ENCODE measurements at places on chromosomes 11 and 22.

DNA sequence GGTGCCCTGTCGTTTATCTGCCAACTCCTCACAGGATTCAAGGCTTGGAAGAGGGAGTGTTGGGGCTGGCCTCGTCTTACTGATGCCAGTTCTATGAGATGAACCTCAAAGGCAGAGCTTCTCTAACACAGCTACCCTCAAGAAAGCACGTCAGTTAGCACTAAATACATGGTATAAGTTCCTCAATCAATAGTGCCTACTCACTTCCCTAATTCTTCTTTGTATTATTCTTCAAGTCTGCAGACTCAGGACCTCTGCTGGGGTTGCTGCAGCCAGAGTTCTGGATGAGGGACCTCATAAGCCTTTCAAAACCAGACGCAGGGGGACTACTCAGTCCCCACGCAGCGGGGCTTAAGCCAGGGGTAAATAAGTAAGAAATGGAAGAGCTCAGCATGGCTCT is 118.3 kb downstream of the VPREB1 start:
- no peak for DNase-seq

- DNase-seq, result no peak
Measured at GRCh38 chr22:49847751-49848689, 5.6 kb upstream of the ZBED4 start.

GRCh38 chr11:86991341-86991740 is 36.1 kb upstream of the FZD4 start:
- DNase-seq, result no peak

DNA sequence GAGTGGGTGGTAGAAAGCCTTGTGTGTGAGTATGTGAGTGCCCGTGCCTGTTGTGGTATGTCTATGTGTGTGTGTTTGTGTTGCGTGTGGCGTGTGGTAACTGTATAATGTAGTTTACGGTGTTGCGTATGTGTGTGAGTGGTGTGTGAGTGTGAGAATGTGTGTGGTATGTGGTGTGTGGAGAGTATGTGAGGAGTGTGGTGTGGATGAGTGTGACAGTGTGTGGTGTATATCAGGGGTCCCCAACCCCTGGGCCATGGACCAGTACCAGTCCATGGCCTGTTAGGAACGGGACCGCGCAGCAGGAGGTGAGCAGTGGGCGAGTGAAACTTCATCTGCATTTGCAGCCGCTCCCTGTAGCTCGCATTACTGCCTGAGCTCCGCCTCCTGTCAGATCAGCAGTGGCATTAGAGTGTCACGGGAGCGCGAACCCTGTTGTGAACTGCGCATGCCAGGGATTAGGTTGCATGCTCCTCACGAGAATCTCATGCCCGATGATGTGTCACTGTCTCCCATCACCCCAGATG is 5.7 kb downstream of the UPK3A start:
- no peak for DNase-seq

- DNase-seq, result no peak
Measured at GRCh38 chr11:120524536-120525085, 13.1 kb downstream of the GRIK4 start.

GRCh38 chr11:65744026-65744698 is 23.6 kb upstream of the RNASEH2C start:
- no peak for DNase-seq
